ENCODE measurements at places on chromosomes 12 and 14.

DNA sequence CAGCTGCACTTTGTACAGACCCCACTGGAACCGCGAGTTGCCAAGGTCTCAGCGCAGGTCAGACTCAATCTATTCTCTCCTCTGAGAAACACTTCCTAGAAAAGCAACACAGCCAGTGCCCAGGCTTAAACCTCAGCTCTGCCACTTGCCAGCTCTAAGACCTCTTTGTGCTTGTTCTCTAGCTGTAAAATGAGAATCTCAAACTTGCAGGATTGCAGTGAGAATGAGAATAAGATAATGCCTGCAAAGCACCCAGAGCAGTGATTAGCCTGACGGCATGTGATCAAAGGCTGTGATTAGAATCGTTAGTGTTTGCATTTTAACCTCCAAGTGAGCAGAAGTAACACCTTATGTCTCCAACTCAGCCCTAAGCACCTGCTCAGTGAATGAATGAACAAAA is 21.3 kb downstream of the ANO2 start:
- DNase-seq: no peak

- no peak for DNase-seq
Observed at GRCh38 chr12:108585864-108586263, 12.0 kb downstream of the TMEM119 start.

DNA sequence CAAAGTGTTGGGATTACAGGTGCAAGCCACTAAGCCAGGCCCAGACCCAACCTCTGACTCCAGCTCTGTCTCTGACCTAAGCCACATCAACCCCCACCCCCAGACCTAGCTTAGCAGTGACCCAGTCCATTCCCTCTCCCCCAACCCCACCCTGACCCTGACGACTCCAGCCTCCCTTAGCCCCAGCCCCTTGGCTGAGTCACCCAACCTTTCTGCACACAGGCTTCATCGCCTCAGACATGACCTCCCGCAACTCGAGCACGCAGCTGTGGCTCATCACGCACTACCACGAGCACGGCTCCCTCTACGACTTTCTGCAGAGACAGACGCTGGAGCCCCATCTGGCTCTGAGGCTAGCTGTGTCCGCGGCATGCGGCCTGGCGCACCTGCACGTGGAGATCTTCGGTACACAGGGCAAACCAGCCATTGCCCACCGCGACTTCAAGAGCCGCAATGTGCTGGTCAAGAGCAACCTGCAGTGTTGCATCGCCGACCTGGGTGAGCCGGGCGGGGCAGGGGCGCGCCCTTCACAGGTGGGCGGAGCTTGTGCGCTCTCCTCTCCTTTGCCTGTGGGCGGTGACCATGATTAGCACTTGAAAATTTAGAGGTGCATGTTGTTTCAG is 7.8 kb downstream of the ACVRL1 start:
- no peak for DNase-seq

DNA sequence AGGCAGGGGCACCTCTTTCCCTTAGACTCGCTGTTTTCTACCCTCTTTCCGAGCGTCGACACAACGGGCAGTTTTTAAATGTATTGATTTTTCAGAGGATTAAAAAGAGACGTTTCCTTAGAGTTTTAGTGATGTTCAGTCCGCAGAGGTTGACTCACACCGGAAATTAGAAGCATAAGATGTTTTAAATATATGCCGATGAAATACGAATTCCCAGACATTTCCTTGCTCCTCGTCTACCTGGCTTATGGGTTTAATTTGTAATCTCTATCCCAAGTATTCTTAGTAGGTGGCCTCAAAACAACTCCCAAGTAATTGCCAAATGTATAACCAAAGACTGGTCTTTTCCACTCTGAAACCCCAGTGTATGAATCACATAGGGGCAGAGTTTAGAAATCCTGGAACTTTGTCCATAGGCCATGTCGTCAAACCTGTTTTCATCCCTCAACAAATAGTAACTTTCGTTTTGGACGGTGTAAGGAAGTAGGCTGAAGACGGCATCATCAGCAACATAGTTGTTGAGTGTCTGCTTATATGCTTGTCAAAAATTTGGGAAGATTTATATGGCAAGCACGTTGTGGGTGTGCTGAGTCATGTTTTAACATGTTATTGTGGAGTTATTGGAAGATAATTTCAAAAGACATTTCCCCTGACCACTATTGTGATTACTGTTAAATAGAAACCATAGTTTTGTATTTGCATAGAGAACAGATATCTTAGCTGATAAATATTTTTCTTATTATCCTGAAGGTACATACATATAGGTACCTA is 824 bp downstream of the TBK1 start:
- peak; percentile 30 for DNase-seq

GRCh38 chr12:123602651-123603195 is 824 bp downstream of the DDX55 start:
- DNase-seq: no peak

GRCh38 chr12:122090759-122091515 is 12.4 kb downstream of the MLXIP start:
- DNase-seq: no peak

DNA sequence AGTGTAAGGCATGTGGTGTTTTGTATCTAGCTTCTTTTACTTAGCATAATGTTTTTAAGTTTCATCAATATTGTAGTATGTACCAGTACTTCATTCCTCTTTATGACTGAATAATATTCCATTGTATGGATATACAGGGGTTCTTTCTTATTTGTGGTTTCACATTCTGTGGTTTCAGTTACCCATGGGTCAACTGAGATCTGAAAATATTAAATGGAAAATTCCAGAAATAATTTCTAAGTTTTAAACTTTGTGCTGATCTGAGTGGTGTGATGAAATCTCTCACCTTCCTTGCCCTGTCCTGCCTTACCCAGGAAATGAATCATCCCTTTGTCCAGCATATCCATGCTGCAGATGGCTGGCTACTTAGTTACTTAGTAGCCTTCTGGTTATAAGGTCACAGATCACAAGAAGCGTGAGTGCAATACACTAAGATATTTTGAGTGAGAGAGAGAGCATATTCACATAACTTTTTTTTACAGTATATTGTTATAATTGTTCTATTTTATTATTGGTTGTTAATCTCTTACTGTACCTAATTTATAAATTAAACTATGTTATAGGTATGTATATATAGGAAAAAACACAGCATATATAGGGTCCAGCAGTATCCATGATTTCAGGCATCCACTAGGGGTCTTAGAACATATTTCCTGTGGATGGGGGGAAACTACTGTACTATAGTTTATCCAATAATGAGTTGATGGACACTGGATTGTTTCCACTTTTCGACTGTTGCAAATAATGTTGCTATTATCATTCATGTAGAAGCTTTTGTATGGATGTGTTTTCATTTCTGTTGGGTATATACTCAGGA is 59.6 kb upstream of the LRTM2 start:
- peak; percentile 17 for DNase-seq

GRCh38 chr14:50093496-50093895 is 22.9 kb downstream of the VCPKMT start:
- no peak for DNase-seq

- DNase-seq: no peak
Observed at GRCh38 chr12:130480887-130481286, 143.2 kb downstream of the PIWIL1 start.

All from H54 (cell line).